ENCODE measurements at places on chromosomes 2 and 18.

DNA sequence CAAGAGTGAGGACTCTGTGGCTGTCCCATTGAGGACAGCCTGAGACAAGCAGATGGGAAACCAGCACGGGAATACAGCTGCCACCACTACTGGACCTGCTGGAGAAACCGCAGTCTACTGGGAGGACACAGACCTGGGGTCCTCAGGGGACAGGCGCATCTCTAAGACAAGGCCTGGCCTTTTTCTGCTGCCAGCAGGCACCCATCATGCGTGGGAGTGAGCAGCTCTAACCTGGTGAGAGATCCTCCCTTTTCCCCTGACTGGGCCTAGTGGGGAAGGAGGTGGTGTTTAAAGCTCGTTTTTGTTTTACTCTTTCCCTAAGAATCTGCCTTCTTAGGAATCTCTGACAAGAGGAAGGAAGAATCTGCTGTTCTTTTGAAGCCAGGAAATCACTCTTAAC lies 36.6 kb downstream of the CYRIA start:
- no peak for DNase-seq

DNA sequence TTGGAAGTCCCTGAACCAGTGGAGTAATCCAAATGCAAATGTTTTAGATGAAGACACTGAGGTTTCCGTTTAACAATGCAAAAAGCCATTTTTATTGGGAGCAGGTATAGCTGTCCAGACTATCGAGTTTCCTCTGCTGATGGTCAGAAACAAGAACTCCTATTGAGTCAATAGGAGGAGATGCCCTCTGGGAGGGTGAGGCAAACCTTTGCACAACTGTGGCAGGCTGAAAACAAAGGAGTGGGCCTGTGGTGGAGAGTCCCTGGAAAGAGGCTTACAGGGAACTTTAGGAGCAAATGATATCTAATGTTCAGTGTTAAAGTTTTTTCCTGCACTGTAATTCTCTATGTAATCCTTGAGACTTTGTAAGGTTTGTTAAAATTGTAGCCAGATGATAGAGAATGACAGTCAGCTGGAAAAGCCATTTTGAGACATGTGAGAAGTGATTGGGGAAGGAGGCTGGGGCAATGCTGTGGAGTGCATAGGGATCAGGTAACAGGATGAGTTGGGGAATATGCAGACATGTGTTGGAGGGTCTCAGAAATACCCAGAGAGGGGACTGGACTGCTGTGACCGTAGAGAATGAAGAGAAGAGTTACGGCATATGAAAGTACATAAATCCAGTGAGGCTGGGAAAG lies 15.1 kb upstream of the EML4 start:
- no peak for DNase-seq

GRCh38 chr2:199903111-199903510 lies 8.0 kb upstream of the C2orf69 start:
- no peak for DNase-seq

DNA sequence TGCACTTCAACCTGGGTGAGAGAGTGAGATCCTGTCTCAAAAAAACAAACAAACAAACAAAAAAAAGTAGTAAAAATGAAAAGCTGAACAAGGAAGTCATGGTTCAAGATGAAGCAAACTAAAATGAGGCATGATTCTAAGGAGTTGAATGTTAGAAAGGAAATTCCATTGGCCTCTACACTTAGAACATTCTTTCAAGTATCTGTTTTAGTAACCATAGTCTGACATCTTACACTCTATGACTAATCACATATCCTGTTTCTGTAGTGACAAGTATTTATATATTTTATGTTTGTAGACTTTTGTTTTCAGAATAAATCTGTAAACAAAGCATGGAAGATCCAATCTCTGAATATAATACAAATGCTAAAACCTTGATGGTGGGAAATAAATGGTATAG lies 164.1 kb downstream of the KIAA1328 start:
- no peak for DNase-seq

GRCh38 chr2:152627351-152627957 lies 89.8 kb downstream of the PRPF40A start:
- no peak for DNase-seq

DNA sequence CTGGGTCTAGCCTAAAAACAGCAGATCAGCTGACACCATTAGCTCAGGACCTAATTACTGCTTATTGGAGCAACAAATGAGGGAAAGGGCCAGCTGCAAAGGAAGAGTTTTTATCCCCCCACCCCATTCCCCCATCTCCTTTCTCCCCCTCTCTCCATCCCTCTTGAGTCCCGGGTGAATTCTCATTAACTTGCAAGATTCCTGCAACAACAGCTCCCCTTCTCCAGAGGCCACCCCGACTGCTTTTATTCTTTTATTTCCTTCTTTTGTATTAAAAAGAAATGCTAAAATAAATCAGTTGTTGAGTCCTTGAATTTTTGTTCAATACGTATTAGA lies 473 bp upstream of the NOL4 start:
- DNase-seq, result no peak

DNA sequence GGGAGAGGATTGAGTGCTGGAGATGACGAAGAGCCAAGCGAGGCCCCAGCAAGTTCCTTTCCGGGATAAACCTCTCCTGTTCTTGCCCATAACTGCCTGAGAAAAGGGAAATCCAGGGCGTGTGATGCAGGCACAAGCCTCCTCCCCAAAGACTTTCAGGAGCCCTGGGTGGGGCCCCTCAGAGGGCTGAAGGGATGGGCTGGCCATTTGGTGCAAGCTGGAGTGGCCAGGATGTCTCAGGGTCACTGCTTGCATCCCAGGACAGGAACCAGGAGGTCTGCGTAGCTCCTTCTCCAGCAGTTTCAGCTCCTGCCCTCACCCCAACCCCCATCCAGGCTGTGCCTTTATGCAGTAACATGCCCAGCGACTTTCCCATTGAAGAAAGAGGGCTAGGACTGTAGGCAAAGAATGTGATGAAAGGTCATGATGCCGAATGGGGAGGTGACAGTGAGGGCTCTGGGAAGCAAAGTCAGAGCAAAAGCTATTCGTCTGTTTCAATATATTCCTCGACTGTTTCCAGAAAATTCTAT lies 80.2 kb downstream of the PXDN start:
- DNase-seq, result no peak

DNA sequence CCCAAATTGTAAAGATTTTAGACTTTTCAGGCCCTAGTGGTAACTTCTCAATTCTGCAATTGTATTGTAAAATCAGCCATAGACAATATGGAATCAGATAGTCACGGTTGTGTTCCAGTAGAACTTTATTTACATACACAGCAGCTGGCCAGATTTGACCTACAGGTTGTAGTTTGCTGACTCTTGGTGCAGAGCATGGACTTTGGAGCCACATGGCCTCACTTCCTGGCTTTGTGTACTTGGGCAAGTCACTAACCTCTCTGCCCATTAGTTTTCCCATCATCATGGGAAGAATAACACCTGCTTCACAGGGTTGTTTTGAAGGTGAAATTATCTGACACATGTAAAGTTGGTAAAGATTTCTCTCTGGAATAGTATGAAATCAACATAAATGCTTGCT lies 147.6 kb downstream of the TMEM200C start:
- no peak for DNase-seq

GRCh38 chr2:236980961-236981360 lies 104.7 kb upstream of the COPS8 start:
- no peak for DNase-seq

DNA sequence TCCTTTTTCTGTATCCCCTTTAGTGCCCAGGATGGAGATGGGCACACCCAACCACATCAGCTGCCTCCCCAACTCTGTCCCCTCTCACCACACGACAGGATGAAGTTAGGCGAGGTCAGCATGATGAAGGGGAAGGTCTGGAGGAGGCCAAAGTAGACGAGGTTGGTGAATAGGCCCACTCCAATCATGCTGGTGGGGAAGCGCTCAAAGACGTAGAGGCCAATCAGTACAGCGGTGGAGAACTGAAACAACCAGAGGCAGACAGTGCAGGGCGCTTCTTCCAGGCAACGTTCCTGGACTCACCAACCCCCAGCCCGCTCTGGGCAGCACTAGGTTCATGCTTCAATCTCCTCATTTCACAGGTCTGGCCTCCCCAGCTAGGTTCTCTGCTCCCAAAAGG lies 2.9 kb downstream of the TEX261 start:
- DNase-seq, result peak; percentile 60

DNA sequence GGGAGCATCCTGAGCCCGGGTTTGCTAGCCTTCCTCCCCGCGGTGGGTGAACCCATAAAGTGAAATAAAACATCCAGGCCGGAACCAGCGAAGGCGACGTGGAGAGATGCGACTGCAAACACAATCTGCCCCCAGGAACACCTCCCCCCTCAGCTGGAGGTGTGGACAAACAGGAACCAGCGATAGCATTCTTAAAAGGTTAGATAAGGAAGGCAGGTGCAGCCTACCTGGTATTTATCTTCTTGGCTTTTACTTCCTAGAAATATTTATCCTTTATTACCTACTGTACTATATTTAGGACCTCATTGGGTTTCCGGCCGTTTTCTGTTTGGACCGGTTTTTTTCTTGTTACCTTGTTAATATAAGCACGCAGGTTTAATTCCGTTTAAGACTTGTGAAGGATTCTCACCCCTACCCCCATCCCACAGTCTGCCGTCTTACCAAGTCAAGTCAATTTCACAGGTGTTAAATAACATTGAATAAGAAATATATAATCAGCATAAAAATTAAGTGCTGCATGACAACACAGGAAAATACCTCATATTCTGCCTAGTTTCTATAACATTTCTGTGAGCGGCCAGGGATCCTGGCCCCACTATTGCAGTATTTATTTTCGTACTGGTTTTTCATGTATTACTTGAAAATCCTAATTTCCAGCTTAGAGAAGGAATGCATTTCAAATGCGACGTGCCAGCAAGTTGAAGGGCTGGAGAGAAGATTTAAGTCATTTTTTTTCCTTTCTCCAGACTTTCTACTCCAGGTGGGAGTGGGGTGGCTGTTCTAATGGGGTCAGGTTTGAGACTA lies 224.0 kb upstream of the ID2 start:
- peak; percentile 63 for DNase-seq

DNA sequence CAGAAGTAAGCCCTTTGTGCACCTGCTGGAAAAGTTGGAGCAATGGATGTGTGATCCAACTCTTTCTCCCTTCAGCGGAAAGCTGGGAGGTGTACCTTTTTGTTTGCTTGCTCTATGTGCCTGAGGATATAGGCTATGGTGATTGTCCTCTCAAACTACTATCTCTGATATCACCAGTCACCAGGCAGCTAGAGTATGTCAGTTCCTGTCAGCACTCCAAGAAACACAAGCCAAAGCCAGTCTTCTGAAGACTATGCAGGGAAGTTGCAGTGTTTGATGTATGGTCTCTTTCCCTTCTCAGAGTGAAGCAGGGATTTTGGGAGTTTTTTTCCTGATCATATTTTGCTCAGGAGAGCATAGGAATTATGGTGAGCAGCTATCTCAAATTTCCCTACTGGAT lies 146.4 kb downstream of the PTH2R start:
- no peak for DNase-seq

DNA sequence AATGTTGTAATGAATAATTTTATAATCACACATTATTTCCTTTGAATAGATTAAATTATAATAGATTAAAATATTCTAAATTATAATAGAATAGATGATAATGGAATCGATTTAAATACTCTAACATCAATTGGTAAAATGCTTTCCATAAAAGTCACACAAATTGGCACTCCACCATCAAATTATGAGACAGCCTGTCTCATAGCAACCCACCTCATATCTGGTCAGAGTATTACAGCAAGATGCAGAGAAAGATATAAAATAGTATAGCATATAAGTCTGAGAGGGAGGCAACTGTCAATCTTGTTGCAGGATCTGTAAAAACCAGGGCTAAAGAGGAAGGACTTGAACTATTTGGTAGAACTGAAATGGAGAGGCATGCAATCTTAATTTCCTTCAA lies 98.4 kb upstream of the NCKAP5 start:
- no peak for DNase-seq

DNA sequence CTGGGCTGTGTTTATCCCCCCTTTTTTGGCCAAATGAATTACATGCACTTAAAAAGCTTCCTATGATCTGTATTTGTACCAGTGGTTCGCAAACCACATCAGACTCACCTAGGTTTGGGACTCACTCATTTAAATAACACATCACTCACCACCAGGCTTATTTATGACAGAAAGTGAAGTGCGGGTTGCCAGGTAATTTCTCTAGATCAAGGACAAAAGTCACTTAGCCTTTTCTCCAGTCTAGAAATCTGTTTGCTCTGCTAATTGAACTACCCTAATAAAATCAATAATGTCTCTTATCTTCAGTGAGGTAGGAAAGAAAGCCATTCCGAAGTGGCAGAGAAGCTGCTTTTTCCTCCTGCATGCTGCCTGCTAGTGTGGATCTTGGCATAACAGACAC lies 88.1 kb upstream of the SLC8A1 start:
- DNase-seq, result no peak

- DNase-seq, result peak; percentile 59
Measured at GRCh38 chr2:232463701-232464543, 8.0 kb downstream of the ALPI start.

- peak; percentile 80 for DNase-seq
Measured at GRCh38 chr2:40434731-40435271, 17.1 kb downstream of the SLC8A1 start.

- no peak for DNase-seq
Measured at GRCh38 chr2:189952536-189953109, 109.9 kb downstream of the MSTN start.

- no peak for DNase-seq
Measured at GRCh38 chr2:29000956-29001355, 19.9 kb downstream of the TOGARAM2 start.

GRCh38 chr2:46827274-46828134 lies 88.1 kb downstream of the MCFD2 start:
- peak; percentile 66 for DNase-seq

DNA sequence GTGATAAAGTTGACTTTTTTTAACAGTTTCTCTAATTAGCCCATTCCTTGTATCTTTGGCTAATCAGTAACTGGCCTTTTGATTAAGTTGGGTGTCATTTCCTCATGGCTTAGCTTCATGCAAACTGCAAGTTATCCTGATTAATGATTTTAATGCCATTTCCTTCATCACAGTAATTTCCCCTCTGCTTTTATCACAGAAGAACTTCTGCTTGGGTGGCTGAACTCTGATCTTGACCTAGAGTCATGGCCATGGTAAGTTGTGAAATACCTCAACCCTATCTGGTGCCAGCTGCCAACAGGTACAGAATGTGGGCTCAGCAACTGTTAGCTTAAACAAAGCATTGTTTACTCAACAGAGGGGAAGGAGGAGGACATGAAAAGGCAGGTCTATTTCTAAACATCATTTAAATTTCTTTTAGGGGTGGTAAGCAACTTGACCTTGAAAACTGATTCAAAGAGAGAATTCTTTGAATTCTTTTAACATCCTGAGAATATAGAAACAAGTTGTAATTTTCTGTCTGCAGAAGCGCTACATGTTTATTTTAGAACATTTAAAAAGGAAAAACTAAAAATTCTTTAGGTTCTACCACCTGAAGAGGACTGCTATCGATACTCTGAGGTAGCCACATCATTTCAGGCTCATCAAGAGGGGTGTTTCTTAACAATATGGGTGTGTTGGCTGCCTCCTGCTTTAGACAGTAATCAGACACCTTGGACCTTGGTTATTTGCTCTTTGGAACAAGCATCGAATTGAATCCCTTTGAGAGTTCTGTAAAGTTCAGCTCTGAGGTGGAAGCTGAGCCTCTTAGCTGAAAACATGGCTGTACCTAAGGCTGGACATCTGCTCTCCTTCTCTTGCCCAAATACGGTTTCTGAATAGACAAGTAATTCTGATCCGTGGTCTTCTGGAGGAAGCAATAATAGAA lies 39.7 kb downstream of the ANXA4 start:
- DNase-seq, result no peak

GRCh38 chr2:17422061-17422460 lies 96.2 kb downstream of the RAD51AP2 start:
- DNase-seq, result no peak

GRCh38 chr2:183027443-183027842 lies 10.8 kb downstream of the NCKAP1 start:
- DNase-seq, result no peak
